Activated CD4-positive, alpha-beta T cell treated with anti-CD3 and anti-CD28 coated beads, Interleukin-2, amount 50 U/mL, for 24 hours (primary cell): ENCODE measurements at places on chromosomes 4 and X.

GRCh38 chr4:22391551-22391950, 124.3 kb downstream of the ADGRA3 start:
- no peak for DNase-seq

- DNase-seq: no peak
Observed at GRCh38 chr4:27886120-27886519, 1025.5 kb downstream of the STIM2 start.

DNA sequence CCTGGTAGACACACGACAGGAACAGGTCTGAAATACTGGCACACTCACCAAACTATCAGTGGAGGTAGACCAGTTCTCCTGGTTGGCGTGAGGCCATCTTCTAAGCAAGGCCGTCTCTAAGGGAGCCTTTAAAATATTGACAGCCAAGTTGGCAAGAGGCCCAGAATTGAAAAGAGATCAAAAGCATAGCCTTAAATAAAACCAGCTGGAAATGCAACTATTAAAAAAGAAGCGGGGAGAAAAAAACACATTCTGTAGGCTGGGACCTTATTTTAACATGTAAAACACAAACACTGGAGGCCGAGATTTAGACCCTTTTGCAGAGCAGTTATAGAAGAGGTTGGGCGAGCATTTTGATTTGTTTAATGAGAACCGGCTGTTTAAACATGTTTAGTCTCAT, 233.0 kb upstream of the CLNK start:
- no peak for DNase-seq

DNA sequence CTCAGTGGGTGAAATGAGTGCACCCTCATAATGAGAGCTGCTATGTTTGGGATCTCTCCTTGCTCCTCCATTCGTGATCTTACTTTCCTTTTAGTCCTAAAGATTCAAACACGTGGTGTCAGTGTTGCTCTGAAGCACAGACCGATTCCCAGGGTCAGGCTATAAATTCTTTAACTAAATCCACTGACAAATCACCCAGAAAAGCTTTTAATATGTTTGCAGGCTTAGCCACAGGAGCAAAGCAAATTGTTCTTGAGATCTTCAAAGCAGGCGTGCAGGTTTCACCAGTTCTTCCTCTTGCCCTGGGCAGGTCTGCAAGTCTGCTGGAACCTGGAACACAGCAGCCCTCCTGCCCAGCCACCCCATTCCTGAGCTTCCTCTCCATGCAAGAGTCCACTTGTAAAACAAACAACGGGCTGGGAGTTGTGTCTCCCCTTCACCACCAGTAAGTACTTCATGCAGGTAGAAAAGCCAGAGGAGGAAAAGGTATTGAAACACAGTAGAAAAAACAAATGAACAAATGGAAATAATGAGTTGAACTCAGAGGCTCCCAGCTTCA, 70.1 kb upstream of the ENPP6 start:
- no peak for DNase-seq

DNA sequence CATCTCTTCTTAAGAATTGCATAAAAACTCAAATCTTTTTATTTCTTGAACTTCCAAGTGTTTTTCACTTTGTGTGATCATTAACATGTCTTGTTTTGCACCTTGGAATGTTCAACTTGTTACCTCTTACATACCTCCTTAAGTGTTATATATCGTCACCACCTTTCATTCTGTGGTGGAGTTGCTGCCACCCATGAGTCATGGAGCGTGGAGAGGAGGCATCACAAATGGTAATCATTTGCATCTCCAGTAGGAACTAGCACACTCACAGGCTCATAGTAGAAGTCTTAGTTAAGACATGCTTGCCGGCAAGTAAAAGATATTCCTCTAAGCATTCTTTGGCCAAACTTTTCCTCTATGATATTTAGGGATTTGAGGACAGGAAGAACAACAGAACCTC, 67.0 kb upstream of the VCX start:
- DNase-seq: no peak

DNA sequence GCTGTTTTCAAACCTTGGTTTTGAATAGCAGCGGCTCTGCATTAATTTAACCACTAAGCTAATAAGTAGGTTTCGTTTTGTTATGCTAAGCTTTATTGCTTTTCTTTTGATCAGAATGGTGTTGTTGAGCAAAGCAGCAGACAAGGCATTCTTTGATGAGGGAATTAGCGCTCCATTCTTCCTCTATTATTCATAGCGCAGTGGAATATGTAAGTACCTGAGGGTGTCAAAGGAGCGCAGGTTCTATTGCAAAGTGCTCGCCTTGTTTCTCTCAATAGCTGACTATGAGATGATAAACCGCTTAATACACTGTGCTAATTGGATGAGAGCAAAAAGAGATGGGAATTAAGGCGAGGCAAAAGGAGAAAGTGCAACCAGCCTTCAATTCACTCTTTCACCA, 16.3 kb downstream of the ARX start:
- no peak for DNase-seq

DNA sequence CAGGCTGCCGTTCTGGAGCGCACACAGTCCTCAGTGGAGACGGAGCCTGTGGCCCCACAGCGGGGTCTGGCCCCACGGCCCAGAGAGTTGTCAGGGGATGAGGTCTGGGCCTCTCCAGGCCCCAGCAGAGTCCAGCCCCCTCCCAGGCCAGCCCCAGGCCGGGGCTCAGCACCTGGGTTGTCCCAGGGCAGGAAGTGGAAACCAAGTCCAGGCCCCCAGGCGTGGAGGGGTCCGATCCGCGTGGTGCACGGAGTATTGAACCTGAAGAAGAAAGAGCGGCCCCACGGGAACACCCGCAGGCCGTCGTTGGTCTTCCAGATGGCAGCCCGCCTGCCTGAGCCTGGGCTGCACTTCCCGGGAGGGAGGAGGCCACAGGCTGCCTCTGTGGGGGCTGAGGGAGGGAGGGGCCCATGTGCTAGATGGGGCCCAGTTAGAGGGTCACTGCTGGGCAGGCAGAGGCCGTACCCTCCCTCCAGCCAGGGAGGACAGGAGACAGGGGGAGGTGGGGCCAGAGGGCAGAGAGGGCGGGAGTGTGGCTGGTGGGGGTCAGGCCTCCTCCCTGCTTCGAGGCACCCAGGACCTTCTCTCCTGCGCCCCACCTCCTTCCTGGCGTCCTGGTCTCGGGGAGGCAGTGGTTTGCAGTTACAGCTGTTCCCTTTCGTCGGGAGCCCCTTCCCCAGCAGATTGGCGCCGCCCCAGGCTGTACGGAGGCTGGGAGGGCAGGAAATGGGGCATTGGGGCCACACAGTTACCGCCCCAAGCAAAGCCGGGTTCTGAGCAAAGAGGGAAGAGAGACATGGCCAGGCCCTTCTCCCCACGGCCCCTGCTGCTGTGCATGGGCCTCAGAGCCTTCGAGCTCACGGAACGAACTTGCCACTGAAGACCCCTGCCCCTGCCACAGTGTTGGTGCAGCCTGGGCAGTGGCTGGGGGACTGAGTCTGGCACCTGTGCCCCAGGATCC, 8.1 kb downstream of the HGFAC start:
- DNase-seq: no peak

- no peak for DNase-seq
Observed at GRCh38 chr4:172207886-172208285, 394.7 kb downstream of the GALNTL6 start.
